ENCODE measurements at places on chromosomes 4 and X.

DNA sequence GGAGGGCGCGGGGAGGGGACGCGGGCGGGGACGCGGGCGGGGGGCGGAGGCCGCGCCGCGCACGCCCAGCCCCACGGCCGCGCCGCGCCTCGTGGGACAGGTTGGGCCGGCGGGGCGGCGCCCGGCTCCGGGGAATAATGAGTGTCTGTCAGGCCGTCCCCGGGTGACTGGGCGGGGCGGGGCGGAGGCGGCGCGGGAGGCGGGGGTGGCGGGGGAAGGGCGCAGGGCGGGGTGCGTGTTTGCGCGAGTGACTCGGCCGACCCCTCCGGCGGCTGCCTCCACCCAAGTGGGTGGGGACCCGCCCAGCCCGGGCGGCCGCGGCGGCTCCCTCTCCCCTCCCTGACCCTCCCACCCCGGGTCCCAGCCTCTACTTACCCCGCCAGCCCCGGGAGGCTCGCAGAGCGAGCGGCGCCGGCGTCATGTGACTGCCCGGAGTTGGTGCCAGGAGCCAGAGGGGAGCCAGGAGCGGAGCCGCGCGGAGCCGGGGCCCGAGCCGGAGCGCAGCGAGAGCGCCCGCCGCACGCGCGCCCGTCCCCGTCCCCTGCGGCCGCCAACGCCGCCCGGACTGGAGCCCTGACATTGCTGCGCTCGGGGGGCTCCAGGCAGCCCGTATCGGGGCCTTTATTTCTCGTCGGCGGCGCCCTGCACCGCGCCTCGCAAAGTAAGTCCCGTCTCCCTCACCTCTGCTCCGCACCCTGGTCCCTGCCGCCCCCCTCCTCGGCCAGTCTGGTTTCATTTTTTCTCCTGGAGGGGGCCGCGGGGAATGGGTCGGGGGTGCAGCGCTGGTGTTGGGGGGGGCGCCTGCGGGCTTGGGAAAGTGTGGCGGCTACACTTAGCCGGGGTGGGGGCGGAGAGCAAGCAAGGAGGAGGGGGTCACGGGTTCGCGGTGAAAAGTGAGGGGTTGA is at the start of gene KLF3:
TSS of gene KLF3 (plus strand) at position 399 of the 905 bp plus-strand sequence. CDS start 16,427 bp downstream, outside the sequence.
- DNase-seq, result peak; percentile 96

GRCh38 chr4:98779088-98779487 is 120.7 kb upstream of the TSPAN5 start:
- no peak for DNase-seq

DNA sequence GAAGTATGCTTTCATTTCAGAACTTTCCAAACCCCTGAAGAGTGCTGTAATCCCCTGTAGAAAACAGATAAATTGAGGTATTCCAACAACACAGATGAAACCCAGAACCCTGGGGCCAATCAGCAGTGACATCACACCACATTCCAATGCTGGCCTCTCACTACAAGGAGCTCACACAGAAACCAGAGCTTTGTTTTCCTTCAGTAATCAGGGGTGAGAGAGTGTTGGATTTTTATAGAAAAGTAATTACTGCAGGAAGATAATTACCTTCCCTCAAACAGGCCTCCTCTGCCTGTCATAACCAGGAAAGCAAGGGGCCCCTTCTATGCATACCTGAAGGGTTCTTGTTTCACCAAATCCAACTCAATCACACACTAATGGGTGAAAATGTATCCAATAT is 246.2 kb downstream of the SCFD2 start:
- DNase-seq, result no peak

GRCh38 chr4:78520808-78521226 is 30.8 kb upstream of the ANXA3 start:
- no peak for DNase-seq

- no peak for DNase-seq
Observed at GRCh38 chrX:45184211-45184610, 16.5 kb downstream of the DIPK2B start.

DNA sequence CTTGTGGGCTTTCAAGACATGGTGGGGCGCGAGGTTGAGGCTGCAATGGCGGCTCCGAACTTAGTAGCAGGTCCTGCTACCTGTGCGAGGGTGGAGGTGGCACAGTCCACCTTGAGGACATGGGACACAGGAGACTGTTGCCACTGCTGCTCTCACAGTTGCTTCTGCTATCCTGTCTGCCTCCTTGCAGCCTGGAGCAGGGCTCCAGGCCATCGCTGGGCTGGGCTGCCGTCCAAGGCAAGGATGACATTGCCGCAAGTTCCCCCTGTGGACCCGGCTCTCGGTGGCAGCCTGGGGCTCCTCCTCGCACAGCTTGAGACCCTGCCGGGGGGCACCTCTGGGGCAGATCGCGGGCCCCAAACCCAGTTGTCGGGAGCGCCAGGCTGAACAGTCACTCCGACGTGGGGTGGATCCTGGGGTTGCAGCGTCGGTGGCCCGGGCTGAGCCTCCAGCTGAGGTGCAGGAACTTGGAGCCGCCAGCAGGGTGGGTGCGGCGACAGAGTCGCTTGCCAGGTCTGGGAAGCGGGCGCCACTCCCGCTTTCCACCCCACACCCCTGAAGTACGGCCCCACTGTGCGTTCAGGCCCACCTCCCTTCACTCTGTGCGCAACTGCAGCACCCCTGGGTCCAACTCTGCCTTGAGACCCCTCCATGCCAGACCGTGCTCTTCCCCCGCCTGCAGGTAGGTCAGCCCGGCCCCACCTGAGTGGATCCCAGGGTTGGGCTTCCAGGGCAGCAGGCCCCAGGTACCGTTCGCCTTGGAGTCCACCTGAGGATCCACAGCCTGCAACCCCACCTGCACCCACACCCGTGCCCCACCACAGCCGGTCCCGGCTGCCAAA is 192.7 kb upstream of the NUDT6 start:
- no peak for DNase-seq

DNA sequence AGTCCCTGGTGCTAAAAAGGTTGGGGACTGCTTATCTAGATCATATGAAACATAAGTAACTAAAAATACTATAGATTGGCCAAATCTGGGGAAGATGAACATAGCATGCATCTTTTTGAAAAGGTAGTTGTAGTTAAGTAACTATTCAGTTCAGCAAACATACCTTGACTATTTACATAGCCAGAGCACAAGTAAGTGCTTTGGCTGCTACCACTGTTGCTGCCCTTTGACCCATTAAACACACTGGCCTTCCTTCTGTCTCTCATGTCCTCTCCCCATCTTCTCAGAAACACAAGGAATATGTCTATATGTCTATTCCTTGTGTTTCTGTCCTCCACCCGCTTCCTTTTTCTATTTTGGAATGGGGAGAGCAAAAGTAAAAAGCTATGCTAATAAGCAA is 87.9 kb upstream of the SPRY1 start:
- DNase-seq, result no peak

GRCh38 chr4:173666-174314 is 49.5 kb downstream of the ZNF718 start:
- DNase-seq, result no peak

- no peak for DNase-seq
Observed at GRCh38 chr4:7487502-7487901, 52.8 kb upstream of the PSAPL1 start.

DNA sequence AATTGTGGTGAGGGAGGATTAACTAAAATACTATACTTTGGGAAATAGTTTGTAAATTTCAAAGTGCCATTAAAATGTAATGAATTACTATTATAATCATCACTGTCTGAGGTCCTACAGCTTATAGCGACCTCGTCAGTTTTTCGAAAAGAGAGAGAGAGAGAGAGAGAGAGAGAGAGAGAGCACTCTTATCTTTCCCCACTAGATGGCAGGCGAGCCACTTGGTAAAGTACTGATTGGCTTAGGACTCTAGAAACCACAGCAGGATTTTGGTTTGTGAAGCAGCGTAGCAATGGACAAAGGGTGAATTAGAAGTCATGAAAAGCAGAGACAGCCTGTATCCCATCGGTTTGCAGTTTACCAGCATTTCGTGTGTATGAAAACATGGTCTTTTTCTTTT is 52.5 kb downstream of the LINC00632 start:
- no peak for DNase-seq

DNA sequence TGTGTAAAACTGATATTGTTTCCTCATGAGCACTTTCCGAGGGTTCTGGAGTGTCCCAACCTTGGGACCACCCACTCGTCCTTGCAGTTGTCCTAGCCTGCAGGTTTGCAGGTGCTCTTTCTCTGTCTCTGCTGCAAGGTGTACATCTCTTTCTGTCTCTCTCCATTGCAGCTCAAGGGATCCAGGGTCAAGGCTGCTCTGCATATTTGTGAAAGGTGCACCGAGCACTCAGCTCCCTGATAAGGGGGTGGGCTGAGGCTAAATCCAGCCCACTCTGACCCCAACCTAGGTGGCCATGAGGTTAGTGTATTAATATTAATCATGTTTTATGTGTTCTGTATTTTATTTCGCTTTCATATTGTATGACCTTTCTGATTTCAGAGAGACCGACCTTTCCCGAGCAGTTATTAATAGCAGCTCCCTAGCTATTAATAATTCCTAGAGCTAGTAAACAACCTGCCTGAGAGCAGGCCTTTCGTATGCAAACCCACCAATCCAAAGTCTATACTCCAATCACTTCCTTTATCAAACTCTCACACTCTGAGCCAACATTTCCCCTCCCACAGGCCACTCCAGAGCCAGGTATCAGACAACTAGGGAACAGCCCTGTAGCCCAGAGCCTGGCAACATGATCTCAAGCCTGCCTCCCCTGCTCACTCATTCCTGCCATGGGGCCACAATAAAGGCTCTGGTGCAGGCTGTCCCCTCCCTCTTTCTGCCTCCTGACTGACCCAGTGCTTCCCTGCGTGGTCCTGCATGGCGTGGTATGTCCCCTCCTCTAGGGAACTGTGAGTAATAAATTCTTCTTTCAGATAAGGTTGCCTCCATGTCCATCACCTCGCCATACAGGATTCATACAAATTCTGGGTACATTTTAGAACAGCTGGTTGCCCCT is 73.9 kb downstream of the SLC2A9 start:
- no peak for DNase-seq

DNA sequence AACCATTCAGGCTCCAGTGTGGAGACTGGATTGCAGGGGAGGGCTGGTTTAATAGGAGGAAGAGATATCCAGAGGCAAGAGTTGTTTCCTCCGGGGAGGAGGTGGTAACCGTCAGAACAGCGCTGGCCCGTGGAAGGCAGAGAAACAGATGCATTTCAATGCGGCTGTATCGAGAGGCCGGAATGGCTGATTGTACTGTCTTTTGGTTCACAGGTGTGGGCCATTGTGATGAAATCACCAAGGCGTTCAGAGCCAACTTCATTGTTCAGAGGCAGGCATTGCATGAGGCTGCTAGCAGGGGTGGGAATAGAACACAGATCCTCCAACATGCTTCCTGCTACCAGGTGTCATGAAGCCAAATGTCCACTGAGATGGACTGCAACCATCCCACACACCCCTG is 53.0 kb downstream of the SHOX start:
- DNase-seq, result no peak

GRCh38 chrX:52983321-52984000 is 25.1 kb upstream of the FAM156A start:
- no peak for DNase-seq

DNA sequence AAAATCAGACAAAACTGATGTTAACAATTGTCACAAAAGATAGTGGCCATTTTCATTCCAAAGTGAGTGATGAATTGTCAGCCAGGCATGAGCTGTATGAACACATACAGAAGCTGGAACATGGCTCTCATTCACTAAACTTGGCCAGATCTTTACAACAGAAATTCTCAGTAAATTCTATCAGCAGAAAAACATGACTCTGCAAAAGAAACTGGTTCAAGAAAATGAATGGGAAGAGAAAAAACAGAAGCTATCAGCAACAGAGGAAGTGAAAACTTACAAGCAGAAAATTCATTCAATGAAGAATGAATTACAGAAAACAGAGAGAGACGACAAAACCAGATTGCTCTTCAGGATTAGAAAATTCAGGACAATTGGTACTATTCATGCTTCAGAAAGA is 249.6 kb downstream of the COL25A1 start:
- DNase-seq, result no peak

DNA sequence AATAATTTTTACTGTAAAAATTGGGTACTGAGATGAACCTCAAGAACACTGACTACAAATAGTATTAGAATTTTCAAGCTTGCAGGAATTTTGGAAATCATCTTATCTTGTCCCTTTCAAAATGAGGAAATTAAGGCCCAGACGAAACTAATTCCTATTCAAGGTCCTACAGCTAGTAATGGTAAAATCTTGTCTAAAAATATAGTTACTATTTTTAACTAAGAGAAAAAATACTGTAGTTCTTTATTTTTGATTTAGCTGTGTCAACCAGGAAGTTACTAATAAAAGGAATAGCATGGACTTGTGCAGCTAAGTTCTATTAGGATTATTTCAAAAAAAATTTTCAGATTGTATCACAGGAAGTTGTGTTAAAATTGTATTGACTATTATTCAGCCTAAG is 12.7 kb downstream of the PRIMPOL start:
- DNase-seq, result no peak

DNA sequence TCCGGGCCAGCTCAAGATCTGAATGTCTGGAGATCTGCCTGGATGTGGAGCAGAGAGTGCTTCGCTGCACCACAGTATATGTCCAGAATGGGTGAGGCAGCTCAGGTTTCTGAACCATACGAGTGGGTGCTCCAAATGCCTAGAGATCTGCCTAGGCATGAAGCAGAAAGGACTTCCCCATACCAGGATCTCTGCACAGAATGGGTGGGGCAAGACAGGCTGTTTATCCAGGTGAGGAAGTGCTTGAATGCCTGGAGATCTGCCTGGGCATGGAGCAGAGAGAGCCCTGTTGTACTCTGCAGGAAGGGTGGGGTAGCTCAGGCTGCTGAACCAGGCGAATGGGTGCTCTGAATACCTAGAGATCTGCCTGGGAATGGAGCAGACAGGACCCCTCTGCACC is 45.4 kb upstream of the MAGEC2 start:
- no peak for DNase-seq
